ENCODE measurements at places on chromosomes 7 and 10. TPM values are rescaled to one million over a fixed set of nuclear protein-coding genes. Genes with fewer than 3 reads are reported as not detected.

The PRSS37 gene
- polyA plus RNA-seq, result 0.34 TPM

GRCh38 chr7:638256-639011 is 88.1 kb upstream of the DNAAF5 start:
- H3K36me3 ChIP-seq, result peaks cover 5% of the 10 kb centered on the region
- no peaks in the 10 kb centered on the region for H3K4me1 ChIP-seq
- DNase-seq, result no peak

DNA sequence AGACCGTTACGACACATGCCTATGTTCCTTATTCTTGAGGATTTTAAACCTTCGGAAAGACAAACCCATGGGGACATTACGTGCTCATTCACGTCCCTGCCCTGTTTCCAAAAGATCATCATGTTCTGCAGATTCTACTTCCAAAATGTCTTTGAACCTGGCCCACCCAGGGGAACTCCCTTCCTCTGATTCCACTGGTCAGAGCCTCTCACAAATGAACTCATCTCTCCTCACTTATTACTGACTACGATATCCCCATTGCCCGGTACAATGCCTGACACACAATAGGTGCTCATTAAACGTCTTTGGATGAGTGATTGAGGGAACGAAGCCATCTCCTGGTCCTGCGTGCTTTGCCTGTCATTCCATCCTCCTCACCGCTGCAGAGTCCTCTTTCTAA is 168.3 kb upstream of the RNF32 start:
- H3K27ac ChIP-seq, result no peak overlapping the region
- H3K36me3 ChIP-seq, result no peaks in the 10 kb centered on the region
- H3K4me1 ChIP-seq, result no peaks in the 10 kb centered on the region

GRCh38 chr10:30047924-30048531 is 11.4 kb downstream of the JCAD start:
- H3K4me3 ChIP-seq, result no peak overlapping the region
- H3K36me3 ChIP-seq, result no peaks in the 10 kb centered on the region
- H3K4me1 ChIP-seq, result no peaks in the 10 kb centered on the region
- H3K27ac ChIP-seq, result no peak overlapping the region
- DNase-seq, result no peak

GRCh38 chr7:97002555-97003261 is 2.6 kb upstream of the DLX6 start:
- no peaks in the 10 kb centered on the region for H3K4me1 ChIP-seq
- H3K27ac ChIP-seq, result no peak overlapping the region
- no peaks in the 10 kb centered on the region for H3K36me3 ChIP-seq

DNA sequence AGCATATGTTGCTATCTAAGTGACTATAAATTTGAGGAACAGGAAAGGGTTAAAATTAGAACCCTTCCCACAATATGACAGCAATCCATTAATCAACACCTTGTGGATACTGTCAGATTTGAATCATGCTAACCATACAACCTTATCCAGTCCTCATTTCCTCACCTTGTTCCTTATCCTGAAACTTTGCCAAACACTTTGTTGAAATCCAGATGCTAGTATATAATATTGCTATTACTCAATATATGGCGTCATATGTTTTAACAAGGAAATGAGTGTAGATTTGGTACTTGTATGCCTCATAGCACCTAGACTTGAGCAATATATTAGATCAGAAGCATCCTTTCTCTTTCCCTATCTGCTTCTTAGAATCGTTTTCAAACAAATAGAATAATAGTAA is 66.3 kb upstream of the SLC25A13 start:
- DNase-seq, result no peak
- H3K27me3 ChIP-seq, result no peaks in the 10 kb centered on the region
- H3K36me3 ChIP-seq, result no peaks in the 10 kb centered on the region
- H3K27ac ChIP-seq, result no peak overlapping the region
- no peak overlapping the region for H3K4me3 ChIP-seq

- H3K36me3 ChIP-seq, result no peaks in the 10 kb centered on the region
- H3K27me3 ChIP-seq, result no peaks in the 10 kb centered on the region
- H3K27ac ChIP-seq, result no peak overlapping the region
- H3K4me3 ChIP-seq, result no peak overlapping the region
- DNase-seq, result no peak
- H3K4me1 ChIP-seq, result no peaks in the 10 kb centered on the region
Measured at GRCh38 chr7:32263611-32264010, 193.4 kb upstream of the PDE1C start.

DNA sequence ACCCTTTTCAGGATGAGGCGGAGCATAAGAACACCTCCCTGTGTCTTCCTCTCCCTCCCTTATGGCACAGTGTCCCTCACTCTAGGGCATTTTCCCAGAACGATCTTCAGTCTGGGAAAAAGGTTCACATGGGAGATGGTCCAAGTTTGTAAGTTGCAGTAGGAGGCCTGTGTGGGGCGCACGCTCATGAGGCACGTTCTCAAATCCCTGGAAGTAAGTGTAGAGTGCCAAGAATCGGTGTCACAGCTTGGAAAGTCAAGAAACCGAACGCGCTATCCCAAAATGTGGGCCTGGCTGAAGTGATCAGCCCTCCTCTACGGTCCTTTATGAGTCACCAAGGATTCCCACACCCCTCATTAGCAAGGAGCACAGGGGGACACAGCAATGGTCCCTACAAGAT is 23.9 kb upstream of the SMARCD3 start:
- H3K27me3 ChIP-seq, result peaks cover 15% of the 10 kb centered on the region
- peaks cover 13% of the 10 kb centered on the region for H3K4me1 ChIP-seq
- DNase-seq, result no peak
- H3K4me3 ChIP-seq, result no peak overlapping the region

Data from large intestine (tissue), 12 donors.